ENCODE measurements at places on chromosomes 13 and 19.

DNA sequence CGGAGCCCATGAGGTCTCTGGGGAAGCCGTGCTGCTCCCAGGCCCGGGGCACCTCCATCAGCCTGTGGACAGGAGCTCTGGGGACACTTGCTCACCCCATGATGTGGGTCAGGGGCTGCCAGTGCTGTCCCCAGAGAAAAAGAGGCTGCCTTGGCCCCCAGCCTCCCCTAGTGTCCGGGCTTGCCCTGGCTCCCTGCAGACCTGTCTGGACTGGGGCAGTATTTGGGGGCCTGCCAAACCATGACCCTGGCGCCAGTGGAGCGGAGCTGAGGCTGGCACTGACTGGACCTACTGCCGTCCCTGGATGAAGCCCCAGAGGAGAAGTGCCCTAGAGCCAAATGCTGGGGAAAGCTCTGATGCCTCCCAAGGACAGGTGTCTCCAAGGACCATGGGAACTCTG, 30.4 kb downstream of the ELAVL1 start:
- DNase-seq = no peak

GRCh38 chr13:99982036-99982730, 599 bp downstream of the ZIC2 start:
- peak; percentile 71 for DNase-seq

DNA sequence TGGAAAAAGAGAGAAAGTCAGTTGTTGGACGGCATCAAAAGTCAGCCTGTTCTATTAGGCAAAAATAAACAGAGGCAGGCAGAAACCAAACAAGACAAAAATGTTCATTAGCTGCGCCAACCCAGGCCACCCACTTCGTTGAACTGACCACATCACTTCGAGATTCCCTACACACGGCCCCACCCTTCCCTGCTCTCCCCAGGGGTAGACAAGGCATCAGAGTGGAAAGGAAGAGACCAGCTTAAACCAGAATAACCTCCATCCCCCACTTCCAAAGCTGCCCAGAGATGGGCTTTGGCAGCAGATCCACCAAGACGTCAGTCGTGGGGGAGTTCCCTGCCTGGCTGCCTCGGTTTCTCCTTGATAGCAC, 204.6 kb upstream of the TSHZ3 start:
- no peak for DNase-seq

GRCh38 chr13:32031815-32032370, 319 bp downstream of the FRY start:
- DNase-seq = no peak

DNA sequence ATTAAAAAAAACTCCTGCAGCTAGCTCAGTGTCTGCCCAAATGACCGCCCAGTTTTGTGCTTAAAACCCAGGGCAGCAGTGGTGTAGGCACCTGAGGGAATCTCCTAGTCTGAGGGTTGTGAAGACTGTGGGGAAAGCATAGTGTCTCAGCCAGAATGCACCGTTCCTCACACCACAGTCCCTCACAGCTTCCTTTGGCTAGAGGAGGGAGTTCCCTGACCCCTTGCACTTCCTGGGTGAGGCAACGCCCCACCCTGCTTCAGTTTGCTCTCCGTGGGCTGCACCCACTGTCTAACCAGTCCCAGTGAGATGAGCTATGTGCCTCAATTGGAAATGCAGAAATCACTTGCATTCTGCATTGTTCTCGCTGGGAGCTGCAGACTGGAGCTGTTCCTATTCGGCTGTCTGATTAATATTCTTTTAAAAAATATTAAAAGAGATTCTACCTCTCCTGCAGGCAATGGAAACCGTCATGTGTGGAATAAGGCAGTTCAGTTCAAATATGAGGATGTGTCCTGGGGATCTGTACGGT, 645.7 kb downstream of the FGF9 start:
- peak; percentile 33 for DNase-seq

- no peak for DNase-seq
Measured at GRCh38 chr13:72508392-72508791, 219.0 kb downstream of the MZT1 start.

DNA sequence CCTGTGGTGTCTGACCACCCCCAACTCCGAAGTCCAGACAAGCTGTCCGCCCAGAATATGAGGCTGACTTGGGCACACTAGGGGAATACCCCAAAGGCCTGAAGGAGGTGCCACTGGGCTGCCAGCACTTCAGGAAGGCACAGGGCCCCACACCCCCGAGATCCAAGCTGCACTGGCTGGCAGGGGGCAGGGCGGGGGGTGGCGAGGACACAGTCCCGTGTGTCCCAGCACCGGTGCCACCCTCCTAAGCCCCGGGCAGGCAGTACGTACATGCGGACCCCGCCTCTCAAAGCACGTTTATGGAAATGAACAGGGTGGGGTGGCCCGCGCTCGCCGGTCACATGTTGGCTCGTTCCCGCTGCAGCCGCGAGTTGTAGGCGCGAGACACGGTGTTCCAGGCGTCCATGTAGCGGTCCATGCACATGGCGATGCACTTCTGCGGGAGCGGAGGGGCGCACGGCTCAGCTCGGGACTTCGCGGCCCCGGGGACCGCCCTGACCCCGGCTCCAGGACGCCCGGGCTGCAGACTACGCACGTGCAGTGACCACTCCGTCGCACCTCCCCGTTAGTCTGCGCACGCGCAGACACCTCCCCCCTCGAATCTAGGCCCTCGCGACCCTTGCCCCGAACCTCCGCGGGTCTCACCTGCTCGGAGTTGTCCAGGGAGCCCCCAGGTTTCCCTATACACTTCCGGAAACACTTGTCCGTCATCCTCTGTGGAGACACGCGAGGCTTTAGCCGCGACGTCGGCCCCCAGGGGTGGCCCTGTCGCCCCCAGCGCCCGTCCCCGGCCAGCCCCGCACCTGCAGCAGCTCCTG, 566 bp downstream of the TIMM13 start:
- peak; percentile 64 for DNase-seq

- DNase-seq = no peak
Measured at GRCh38 chr13:32087955-32088747, 56.6 kb downstream of the FRY start.

- no peak for DNase-seq
Measured at GRCh38 chr13:24159357-24159756, 1.2 kb upstream of the SPATA13 start.

DNA sequence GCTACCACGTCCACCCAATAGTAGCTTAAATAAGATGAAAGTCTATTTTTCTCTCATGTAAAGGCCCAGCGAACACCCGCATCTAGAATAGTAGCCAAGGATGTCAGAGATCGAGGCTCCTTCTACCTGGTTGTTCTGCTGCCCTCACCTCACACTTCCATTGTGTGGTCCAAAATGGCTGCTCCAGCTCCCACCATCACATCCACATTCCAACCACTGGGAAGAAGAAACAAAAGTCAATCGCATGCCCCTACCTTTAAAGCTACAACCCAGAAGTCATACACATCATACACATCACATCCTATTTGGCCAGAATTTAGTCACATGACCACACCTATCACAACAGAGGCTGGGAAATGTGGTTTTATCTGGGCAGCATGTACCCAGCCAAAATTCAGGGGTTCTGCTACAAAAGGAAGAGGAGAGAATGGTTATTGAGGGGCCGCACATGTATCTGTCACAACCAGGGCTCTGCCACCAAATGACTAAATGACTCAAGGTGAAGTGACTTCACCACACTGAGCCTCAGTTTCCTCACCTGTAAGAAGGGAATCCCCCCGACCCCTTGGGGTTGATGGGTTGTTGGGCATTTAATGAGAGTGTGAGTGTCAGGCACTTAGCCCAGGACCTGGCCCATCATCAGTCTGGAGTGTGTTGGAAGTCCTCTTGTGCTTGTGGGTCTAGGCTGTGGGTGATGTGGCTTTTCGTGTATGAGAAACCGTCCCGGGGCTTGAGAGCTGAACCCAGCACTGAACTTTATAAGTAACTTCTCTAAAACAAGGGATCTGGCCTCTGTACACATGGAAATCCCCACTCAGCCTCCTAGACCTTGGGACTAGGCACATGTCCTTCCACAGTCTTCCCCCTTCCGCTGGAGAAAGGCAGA, 10.2 kb upstream of the CBLC start:
- no peak for DNase-seq

- DNase-seq = no peak
Measured at GRCh38 chr19:5905114-5905778, 574 bp downstream of the VMAC start.

DNA sequence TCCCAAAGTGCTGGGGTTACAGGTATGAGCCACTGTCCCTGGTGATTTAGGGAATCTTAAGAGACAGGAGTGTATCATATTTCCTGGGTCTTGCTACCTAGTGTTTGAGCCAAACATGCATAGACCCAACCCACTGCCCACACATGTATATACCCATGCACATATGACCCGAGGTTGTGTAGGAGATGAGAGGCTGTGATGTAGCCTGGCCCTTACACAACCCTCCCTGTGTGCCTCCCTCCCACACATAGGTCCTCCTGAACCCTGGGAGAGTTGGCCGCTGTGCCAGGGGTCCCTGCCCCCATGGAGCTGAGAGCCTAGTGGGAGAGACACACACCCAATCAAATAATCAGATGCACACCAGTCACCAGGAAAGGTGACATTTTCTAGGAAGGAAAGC, 365.9 kb downstream of the ZNF536 start:
- DNase-seq = no peak

GRCh38 chr13:84641491-84641890, 759.2 kb upstream of the SLITRK1 start:
- no peak for DNase-seq

DNA sequence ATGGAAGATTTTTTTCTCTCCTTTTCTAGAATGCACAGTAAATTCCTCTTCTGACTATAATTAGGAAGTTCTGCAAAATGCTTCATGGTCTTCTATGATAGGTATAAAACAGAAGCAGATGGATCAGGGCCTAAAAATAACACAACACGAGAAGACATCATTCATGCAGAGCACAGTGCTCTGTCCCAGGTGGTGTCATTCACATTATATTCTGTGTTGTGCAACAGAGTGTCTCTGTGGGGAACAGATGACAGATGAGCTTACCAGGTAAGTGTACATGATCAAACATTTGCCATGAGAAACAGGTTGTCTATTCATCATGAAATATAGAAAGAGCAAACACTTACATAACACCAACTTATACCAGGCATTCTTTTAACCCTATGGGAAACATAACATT, 288.3 kb downstream of the KCTD12 start:
- no peak for DNase-seq

DNA sequence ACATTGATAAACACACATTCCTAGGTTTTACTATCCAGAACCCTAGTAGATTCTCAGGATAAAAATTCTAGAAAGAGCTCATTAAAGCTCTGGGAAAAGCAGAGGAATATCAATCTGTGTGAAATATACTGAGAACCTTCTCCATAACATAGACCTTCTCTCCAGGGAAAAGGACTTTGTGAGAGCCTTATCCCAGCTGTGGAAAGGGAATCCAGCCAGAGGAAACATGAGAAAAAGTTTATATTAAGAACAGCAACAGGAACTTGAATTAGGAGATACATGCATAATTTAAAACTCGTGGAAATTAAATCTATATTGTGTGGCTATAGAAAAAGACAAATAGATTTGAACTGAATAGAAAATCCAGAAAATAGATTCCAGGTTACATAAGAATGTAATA, 1639.9 kb downstream of the EFNB2 start:
- DNase-seq = no peak

GRCh38 chr19:38076337-38076736, 147.7 kb downstream of the DPF1 start:
- no peak for DNase-seq

DNA sequence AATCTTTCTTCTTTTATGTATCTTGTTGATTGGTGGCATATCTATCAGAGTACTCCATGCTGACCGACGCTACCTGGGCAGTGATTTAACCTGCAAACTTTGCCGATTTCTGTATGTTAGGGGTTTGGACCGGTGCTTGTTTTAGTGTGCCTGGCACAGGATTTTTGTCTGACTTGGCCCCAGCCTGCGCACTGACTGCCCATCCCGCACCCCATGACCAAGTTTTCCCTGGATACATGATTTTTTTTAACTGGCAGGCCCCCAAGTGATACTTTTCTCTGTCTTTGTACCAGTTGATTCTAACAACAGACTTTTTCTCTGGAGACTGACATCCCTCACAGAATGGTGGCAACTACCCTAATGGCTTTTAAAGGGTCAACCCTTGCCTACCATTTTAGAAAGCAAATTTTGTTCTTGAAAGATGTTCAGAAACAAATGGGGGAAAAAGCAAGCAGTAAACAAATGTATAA, 69.0 kb upstream of the C1QTNF9B start:
- DNase-seq = no peak

DNA sequence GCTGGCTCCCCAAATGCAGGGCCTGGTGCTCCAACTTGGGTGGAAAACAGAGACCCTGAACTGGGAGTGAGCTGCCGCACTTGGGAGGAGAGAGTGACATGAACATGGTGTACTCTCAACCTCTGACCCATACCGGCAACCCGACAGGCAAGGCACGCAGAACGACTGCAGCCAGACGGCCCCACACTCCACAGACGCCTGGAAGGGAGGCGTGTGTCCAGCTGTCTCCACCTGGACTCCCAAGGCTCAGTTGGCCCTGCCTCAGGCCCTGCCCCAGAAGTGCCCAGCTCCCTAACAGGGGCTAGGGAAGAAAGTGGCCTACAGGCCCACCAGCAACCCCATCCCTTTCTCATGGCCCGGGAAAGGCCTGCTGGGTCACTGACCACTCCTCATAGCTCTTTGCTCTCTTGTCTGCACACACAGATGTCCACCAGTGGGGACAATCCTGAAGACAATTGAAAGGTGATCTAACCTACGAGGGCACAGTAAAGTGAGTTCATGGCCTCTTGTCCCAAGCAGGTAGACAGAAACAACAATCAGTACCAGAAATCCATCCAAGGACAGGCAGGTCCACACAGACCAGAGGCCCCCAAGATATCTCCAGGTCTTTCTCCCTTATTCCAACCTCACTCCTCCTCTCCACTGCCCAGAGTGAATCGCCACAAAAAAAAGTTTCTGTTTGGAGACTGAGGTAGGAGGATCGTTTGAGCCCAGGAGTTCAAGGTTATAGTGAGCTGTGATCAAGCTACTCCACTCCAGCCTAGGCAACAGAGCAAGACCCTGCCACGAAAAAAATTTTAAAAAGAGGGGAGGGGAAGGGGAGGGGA, 28.2 kb downstream of the ELL start:
- no peak for DNase-seq

- DNase-seq = no peak
Measured at GRCh38 chr13:90253806-90254205, 1093.7 kb upstream of the MIR17HG start.

DNA sequence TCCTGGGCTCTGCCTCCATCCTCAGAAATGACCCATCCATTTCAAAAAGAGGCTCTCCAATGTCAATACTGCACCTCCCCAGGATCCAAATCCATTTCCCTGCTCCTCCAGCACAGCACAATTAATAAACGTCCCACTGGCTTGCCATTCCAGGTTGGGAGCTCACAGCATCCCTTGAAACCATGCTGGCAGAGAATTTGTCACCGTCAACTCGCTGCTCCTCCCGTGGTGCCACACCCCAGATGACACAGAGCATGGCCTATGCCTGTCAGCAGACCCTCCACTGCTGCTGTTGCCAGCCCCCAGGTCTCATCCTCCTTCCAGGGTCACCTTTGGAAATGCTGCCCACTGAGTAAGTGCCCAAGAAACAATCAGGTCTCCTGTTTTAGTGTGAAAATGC, 53.0 kb upstream of the UQCRFS1 start:
- DNase-seq = no peak

- no peak for DNase-seq
Measured at GRCh38 chr13:65540175-65540574, 1690.0 kb downstream of the PCDH9 start.

GRCh38 chr19:4310247-4311121, 6.1 kb downstream of the FSD1 start:
- DNase-seq = no peak

- no peak for DNase-seq
Measured at GRCh38 chr13:75762076-75762937, 126.2 kb downstream of the LMO7 start.

- DNase-seq = no peak
Measured at GRCh38 chr13:113639616-113640262, 18.3 kb downstream of the ATP4B start.

GRCh38 chr19:5627395-5627904, 4.6 kb downstream of the SAFB start:
- peak; percentile 88 for DNase-seq
